ENCODE measurements at places on chromosomes 12 and 14. TPM values are rescaled to one million over a fixed set of nuclear protein-coding genes. Genes with fewer than 3 reads are reported as not detected.

Gene RALGAPA1
- total RNA-seq, result 32.8 TPM

Gene GCN1
- 94.3 TPM for total RNA-seq

Gene PZP
- total RNA-seq, result not detected

Gene RHEBL1
- total RNA-seq, result 15.8 TPM

Gene CACNA2D4
- total RNA-seq, result 20.8 TPM

Gene ORMDL2
- 56.3 TPM for total RNA-seq

Gene CAMKK2
- total RNA-seq, result 29.1 TPM

Gene CD69
- total RNA-seq, result 196 TPM

Gene NPAS3
- total RNA-seq, result not detected

Gene BDKRB2
- not detected for total RNA-seq

Gene CCND2
- 401 TPM for total RNA-seq

DNA sequence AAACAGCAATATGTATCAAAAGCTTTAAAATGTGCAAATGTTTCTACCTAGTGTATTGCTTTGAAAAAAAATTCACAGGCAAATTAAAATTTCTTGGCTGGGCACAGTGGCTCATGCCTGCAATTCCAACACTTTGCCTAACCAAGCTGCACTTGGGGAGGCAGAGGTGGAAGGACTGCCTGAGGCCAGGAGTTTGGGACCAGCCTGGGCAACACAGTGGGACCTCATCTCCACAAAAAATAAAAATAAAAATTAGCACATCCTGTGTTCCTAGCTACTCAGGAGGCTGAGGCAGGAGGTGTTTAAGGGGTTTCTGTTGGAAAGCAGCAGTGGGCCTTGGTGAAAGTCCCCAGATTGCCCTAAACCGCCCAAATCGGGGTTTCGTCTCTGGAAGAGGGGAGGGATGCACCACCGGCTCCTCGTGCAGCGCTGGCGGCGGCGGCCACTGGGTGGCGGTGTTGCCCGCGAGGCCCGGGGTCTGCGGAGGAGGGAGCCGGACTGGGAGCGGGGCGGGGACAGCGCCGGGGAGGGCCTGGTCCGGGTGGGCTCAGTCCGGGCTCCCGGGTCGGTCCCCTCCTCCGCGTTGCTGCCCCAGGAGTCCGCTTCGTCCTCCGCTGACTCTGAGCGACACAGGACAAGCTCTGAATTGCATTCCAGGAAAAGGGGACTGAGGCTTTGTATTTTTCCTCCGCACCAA, 265.6 kb downstream of the AACS start:
- peak; percentile 53 for DNase-seq

DNA sequence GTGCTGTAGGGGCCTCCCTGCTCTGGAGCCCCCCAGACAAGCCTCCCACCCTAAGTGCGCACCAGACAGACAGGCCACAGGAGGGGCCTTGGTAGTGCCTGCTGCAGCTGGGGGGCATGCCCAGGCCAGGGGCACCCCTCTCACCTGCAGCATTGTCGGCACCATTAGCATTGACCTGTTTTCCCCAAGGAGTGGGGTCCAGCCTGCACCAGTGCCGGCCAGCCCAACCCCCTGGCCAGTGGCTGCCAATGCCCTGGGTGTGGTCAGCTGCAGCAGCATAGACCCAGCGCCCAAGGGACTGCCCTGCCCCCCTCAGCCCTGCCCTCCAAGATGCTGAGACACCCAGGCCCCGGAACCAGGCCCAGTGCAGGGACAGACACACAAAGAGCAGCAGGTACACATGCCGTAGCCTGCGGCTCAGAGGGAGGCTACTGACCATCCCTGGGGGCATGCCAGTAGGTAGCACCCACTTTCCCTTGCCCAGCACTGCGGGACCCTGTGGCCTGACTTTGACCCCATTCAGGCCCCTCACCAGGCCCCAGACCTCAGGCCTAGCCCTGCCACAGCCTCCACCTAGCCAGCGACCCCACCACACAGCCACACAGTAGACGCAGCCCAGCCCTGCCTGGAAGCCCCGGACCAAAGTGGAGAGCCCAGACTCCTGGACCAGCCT, 1.0 kb downstream of the AHNAK2 start:
- no peak for DNase-seq

DNA sequence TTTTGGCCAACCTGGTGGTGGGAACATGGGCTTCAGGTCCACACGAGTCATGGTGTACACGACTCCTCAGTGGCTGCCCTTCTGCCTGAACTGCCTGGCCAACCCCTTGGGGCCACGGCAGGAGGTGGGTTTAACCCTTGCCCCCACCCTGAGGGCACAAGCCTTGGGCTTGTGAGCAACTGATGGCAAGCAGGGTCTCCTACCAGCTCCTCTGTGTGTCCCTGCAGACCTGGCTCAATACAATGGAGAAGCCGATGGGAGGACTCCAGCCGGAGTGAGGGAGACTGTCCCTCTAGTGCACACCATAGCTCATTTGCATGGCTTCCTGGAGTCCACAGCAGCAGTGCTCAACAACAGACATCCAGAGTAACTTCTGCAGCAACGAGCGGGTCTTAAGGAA, 28.0 kb downstream of the JAG2 start:
- DNase-seq, result no peak

DNA sequence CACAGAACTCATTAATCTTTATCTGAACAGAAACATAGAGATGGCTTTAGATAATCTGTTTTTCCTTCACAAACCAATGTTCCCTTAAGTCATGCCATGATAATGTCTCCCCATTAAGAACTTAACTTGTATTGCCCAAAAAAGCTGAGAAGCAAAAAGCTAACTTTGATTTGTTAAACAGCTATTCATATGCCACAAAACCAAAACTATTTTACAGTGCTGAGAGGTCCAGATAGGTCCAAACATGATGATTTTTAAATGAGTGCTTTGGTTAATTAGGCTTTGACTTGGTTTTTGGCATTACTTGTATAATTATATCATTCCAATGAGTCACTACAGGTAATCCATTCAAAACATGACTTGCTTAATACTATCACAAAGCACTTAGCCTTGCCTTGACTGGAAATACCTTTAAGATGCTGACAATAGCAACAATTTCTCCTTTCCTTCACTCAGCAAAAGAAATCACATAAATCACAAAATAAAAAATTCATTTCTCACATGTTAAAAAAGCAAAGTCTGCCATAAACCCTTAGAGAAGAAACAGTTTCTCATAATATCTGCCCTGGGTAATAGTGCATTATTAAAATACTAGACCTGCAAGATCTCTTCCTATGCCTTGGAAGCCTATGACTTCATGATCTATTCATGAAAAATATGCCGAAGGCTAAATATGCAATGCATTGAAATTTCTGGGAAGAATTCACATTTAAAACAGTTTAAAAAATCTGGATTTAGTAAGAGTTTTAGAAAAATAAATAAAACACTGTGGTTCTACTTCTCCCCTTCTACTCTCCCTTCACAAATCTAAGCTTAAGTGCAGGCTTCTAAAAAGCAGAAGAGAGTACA, 52.0 kb upstream of the SAV1 start:
- DNase-seq, result no peak

GRCh38 chr12:27919671-27920235, 52.8 kb downstream of the PTHLH start:
- no peak for DNase-seq

- DNase-seq, result no peak
These were observed 74.3 kb downstream of the RFLNA start for GRCh38 chr12:124369055-124369826.

DNA sequence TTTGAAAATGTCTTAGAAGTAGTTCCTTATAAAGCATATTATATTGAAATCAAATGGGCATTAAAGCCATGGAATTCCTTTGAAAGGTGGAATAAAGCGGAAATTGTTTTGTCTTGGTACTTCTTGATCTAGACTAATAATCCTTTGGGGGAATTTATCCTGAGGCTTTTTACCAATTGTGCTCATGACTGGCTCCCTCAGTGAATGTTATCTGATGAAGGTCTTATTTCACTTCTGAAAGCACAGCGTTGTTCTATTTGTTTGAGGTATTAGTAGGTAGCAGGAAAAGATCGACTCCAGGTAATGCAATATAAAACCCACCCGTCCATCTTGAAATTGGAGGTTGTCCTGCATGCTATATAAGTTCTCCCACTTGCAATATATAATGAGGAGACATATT, 64.8 kb downstream of the PPFIBP1 start:
- no peak for DNase-seq

- no peak for DNase-seq
These were observed 3.3 kb upstream of the APPL2 start for GRCh38 chr12:105239304-105239703.

GRCh38 chr12:81329085-81329484, 251.2 kb downstream of the ACSS3 start:
- no peak for DNase-seq

DNA sequence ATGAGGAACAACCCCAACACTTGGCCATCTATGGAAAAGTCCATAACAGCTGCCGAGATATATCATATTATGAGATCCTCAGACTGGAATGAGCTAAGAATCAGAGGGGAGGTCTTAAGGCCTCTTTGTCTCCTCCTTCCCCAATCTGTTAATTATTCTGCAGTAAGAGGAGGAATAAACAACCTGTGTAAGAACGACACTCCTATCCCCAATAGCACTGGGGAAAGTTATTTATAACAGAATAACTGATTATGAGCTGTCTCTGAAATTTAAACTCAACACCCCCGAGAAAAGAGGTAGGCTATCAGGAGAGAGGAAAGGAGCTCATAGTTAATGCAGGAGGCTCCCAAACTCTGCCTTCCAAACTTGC, 68.0 kb downstream of the NIN start:
- no peak for DNase-seq

DNA sequence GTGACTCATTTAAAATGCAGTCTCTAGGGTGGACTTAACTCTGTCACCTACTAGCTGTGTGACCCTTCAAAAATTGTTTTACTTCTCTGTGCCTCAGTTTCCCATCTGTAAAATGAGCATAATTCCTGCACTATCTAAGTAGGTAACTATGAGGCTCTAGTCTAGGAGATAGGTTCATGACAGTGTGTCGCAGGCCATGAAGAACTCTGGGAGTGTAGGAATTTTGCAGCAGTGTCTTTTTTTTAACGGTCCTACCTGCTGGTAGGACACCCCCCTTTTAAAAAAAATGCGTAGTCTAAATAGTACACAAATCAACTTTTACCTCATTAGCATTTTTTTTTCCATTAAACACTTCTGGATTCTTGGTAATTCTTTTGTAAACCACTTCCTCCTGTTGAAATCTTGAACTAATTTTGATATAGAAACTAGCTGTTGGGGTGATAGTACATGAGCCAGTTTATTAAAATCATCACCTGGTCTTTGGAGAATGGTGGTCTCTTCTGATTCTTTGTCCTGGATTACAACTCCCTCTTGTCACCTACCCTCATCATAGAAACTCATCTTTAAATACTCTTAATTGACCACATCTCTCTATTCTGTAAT, 86.0 kb upstream of the SLC38A2 start:
- no peak for DNase-seq

GRCh38 chr14:93135399-93135798, 19.7 kb upstream of the ITPK1 start:
- no peak for DNase-seq

- no peak for DNase-seq
These were observed 90.2 kb upstream of the HECTD1 start for GRCh38 chr14:31297701-31298344.

- DNase-seq, result no peak
These were observed 8.7 kb upstream of the GPR19 start for GRCh38 chr12:12704593-12705230.

DNA sequence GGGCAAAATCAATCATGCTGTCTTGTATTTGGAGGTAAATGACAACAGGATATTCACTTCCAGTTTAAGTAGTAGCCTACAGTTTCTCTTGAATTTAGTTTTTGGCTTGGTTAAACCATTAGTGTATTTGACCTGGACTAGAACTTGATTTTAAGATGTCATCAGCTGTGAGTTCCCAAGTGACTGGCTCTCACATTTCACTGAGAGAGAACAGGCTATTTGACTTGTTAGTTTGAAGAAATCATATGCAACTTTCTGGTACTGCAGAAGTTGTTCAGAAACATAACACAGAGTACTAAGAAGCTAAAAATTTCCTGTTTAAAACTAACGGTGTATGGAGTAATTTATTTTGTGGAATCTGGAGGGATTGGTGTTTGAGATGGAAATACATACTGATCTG, 22.3 kb downstream of the MNAT1 start:
- no peak for DNase-seq

GRCh38 chr12:7101694-7102131, 7.3 kb downstream of the C1RL start:
- DNase-seq, result no peak

DNA sequence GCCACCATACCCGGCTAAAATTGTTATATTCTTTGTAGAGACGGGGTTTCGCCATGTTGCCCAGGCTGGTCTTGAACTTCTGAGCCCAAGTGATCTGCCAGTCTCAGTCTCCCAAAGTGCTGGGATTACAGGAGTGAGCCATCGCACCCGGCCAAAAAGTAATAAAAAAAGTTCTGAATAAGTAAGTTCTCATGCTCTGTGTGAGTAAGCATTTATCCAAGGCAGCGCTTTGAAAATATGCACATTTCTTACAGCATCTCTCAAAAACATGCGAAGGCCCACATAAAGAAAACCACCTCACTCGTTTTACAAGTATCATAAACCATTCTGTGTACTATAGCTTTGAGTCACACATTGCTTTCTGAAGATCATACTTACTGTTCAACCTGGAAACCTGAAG, 8.6 kb downstream of the GIT2 start:
- no peak for DNase-seq

GRCh38 chr14:55756557-55756956, 176.6 kb downstream of the KTN1 start:
- no peak for DNase-seq

- no peak for DNase-seq
These were observed 123.6 kb downstream of the SMOC1 start for GRCh38 chr14:70002589-70003346.

Measured in activated CD4-positive, alpha-beta memory T cell treated with anti-CD3 and anti-CD28 coated beads, Interleukin-2, amount 10 ng/mL, durations not matched to agents 7 days and 5 days (primary cell).